Muscle of back (tissue), 13 donors: ENCODE measurements at places on chromosomes 3 and 15. TPM values are rescaled to one million over a fixed set of nuclear protein-coding genes. Genes with fewer than 3 reads are reported as not detected.

GUCA1C gene
- polyA plus RNA-seq, result not detected

CCDC71 gene
- polyA plus RNA-seq, result 14.3 TPM

- DNase-seq, result no peak
Measured at GRCh38 chr3:139105154-139105702, 60.5 kb upstream of the PRR23C start.

DNA sequence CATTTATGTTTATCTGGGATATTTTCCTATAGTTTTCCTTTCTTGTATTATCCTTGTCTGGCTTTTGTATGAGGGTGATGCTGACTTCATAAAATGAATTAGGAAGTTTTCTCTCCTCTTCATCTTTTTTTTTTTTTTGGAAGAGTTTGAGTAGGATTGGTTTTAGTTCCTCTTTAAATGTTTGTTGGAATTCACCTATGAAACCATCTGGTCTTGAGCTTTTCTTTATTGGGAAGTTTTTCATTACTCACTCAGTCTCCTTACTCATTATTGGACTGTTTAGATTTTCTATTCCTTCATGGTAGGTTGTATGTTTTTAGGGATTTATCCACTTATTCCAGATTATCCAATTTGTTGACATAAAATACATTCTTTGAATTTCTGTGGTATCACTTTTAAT is 18.7 kb upstream of the MASP1 start:
- no peak for DNase-seq

PRR20G gene
- polyA plus RNA-seq, result not detected

DNA sequence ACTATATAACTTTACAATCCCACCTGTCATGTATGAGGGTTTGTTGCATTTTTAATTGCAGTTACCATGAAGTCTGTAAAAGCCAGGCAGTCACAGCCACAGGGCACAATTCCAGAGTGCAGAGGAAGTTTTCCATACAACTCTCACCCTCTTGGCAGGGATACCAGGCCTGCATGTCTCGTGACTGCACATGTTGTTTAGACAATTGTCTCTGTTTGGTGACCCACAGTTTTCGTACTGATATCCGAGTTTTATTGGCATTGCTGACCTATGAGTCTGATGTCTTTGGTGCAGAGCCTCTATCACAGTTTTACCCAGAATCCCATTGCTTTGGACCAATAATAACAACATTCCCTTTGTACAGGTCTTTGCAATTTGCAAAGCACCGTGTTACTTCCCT is 24.9 kb upstream of the MYZAP start:
- DNase-seq, result no peak

- no peak for DNase-seq
Measured at GRCh38 chr3:121483290-121483689, 62.5 kb downstream of the POLQ start.

GRCh38 chr3:194485881-194486539 is 792 bp downstream of the ATP13A3 start:
- peak; percentile 65 for DNase-seq

DNA sequence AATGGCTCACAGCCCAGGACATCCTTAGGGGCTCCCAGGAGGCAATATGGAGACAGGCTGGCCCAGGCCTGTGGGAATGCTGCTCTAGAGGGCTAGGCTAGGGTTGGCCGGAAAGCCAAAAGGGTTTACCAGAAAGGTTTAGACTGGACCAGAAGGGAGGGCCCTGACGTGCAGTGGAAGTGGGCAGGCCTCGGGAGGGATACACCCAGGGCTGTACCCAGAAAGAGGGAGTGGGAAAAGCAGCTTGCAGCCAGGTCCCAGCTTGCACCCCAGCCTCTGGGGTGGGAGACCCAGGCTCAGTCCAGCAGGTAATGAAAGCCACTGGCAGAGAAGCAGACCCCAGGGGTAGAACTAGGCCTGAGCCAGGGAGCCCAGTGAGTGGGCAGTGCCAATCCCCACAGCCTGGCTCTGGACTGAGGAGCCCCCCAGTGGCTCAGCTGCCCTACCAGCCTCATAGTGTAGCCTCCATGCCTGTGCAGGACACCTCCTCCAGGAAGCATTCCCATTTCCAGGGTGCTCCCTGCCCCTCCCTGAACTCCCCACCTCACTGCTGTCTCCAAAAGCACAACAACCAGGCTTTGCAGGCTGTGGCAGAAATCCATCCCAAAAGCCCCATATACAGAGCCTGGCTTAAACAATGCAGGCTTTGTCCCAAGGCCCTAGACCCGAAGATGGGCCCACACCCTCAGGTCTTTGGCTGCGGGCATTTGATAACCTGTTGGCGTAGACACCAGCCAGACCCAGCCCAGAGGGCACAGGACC is 3.5 kb downstream of the GORASP1 start:
- no peak for DNase-seq

DNA sequence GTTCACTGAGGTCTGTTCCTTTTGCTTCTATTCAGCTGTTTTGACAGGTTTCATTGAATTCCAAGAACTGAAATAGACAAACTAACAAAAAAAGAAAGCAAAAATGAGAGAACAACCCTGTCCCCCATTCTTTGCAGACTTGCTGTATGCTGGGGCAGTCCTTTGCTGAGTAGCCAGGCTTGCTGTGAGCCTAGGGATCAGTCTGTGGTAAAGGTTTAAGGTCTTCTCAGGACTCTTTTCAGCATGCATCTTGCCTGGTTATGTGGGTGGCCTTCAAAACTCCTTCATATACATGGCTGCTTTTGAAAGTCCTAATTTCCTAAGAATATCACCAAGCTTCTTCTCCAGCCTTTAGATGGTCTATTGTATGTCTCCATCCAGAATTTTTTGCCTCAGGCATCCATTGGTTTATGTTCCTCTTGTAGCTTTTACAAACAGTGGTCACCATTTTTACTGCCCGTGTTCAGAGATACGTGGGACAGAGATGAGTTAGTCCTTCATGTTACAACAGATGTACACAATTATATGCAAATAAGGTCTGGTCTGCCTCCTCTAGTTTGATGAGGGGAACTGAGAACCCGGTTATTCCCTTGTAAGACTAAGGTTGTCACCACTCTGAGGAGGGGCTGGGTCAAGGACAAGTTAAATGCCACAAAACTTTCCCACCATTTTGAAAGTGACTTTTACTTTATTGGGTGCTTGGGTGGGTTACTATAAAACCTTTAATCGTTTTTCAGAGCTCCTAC is 41.4 kb downstream of the SACM1L start:
- no peak for DNase-seq
